Effector memory CD4-positive, alpha-beta T cell (primary cell): ENCODE measurements at places on chromosomes 12 and 14.

- no peak for DNase-seq
Observed at GRCh38 chr14:69535230-69535848, 39.3 kb downstream of the CCDC177 start.

GRCh38 chr12:85588221-85588620 is 248.0 kb downstream of the RASSF9 start:
- no peak for DNase-seq

DNA sequence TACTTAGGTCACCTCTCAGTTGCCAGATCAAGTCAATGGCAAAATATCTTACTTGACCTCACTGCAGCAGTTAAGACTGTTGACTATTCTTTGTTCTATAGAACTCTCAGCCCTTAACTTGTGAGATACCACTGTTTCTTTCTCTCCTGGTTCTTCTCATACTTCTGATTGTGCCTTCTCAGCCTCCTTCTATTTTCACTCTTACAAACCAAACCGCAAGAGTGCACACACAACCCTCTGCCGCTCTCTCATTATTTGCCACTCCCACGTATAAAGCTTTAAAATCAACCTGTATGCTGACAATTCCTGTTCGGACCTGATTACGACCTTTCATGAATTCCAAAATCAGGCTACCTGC is 4.5 kb downstream of the E2F7 start:
- DNase-seq: no peak

DNA sequence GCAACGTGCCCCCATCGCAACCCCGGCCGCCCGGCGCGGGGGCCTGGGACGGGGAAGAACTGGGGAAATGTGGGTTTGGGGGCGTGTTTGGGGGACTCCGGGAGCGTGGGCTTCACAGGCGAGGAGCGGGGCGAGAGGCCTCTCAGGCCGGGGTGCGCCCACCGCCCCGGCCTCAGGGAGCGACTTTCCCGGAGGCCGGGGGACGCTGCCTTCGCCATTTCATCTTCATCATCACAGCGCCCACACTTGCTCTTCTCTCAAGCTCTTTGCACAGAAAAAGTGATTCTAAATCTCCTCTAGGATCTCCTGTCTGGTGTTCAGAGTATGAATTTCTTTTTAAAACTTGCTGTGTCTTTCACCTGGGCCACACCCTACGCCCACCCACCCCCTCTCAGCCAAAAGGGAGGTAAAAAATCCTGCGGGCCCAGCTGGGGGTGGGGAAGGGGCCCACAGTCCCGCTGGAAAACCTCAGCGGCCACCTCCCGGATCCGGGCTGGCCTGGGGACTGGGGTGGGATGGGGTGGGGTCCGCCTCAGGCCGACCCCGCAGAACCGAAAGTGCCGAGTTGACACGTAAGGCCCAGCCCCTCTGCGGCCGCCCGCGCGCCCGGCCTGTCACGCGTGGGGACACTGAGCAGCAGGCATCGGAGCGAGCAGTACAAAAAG is 7.4 kb downstream of the CDKN1B start:
- no peak for DNase-seq

- no peak for DNase-seq
Observed at GRCh38 chr12:106757623-106758348, 16.7 kb upstream of the RIC8B start.

DNA sequence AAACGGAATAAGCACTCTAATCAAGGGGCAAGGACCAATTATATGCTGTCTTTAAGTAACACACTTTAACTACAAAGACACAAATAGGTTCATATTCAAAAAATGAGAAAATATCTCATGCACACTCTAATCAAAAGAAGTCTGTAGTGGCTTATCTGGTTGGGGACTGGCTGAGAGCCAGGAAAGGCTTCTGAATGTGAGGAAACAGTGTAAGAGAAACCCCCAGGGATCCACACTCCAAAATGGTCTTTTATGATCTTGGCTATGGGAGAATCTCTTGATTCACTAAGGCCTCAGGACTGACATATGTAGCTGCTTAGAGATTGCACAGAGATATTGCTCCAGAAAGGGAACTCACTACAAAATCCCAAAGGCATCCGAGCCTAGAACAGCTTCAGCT is 10.3 kb downstream of the CTSG start:
- DNase-seq: no peak

- no peak for DNase-seq
Observed at GRCh38 chr12:14773685-14774073, 29.6 kb downstream of the WBP11 start.

DNA sequence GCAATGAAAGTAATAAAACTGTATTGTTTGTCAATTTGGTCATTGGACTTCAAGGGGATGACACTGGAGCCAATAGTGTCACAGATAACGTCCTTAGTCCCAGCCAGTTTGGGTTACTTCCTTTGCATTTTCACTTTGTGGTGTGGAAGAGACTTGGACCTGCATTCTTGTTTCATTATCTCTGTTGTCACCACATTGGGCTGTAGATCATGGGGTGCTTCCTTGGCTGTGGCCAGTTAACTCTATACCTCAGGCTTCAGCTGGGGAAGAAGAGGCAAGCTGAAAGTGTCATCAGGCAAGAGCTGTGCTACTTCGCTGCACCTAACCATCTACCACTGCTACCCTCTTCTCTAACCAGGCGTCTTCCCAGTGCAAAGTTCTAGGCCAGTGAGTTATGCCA is 15.1 kb upstream of the CISTR start:
- DNase-seq: no peak
